CD4-positive, alpha-beta T cell treated with Interferon gamma for 1 hour (primary cell): ENCODE measurements at places on chromosomes 12 and 14.

DNA sequence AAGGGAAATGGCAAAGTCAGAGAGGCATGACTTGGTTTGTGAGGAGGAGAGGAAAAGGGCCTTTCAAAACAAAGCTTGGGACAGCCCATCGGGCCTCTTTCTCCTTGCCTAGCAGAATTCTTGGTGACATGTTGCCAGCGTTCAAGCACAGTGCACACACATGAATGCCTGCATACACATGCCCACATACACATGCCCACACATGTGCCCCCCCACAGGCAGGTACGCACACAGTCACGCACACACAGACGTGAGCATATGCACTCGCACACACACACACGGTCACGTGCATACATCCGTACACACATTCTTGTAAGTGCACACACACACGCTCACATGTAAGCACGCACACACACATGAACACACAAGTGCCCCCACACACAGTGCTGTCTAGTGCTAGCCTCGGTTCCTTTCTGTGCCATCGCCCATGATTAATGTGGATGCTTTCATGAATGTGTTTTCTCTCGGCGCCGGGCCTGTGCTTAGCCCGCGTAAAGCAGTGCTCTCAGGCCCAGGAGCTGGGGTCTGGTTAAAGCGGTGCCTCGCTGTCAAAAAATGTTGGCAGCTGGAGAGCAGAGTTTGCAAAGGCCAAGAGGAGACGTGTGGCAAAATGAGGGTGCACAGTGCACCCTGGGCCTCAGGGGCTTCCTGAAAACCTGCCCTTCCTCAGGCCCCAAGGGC is 328.8 kb upstream of the DIO3 start:
- DNase-seq: no peak

GRCh38 chr12:116138364-116138763 is 139.1 kb downstream of the MED13L start:
- DNase-seq: no peak

DNA sequence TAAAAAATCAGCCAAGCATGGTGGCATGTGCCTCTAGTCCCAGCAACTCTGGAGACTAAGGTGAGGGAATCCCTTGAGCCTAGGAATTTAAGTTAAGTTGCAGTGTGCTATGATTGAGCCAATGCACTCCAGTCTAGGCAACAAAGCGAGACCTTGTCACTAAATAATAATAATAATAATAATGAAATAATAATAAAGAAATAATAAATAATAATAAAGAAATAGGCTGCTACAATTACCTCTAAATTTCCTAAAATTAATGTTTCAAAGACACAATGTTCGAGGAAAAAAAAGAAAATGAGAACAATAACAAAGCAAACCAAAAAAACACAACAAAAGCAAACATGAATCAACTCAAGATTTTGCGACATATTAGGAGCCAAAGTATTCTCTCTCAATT is 29.7 kb downstream of the RALGAPA1 start:
- no peak for DNase-seq

DNA sequence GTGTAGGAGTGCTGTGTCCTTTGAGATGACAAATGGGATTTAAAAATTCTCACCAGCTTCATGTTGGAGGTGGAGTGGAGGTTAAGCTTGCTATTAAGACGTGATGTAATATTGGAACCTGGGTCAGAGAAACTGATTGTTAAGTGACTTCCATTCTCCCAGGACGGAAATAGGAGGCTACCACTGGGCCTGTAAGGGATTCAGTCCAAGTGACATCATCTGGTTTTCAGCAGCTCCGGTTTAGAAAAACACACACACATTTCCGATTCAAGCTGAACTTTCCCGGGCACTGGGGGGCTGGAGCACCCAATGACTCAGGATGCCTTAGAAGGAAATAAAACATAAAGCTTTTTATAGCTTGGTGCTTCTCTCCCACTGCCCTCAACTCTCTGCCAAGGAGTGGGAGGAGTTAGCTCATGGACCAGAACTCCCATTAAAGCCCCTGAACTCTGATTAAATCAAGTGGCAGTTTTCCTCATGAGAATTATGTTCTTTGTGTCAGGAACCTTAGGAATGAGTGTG is 12.4 kb downstream of the CALM1 start:
- DNase-seq: no peak

GRCh38 chr14:91729756-91730155 is 2.1 kb downstream of the CATSPERB start:
- no peak for DNase-seq

- DNase-seq: no peak
These were observed 22.8 kb downstream of the ZFP36L1 start for GRCh38 chr14:68770051-68770450.

DNA sequence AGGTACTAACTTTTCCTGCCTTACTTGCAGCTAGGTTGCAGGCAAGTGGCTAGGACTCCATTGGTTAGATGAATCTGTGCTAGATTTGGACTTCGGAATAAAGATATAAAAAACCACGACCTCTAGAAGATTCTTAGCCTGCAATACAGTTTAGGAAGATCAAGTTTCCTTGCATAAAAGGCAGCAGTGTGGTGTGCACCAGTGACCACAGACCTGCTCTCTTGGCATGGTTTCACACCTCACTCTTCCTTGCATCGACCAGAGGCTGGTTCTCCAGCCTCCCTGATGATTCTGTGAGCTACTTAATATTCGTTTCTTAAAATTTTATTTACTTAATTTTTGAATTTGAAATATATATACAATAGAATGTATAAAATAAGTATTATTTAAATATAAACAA is 9.8 kb downstream of the KLHDC1 start:
- DNase-seq: no peak

GRCh38 chr14:48323665-48324064 is 648.3 kb upstream of the MDGA2 start:
- no peak for DNase-seq

GRCh38 chr14:95071649-95072280 is 85.6 kb downstream of the DICER1 start:
- no peak for DNase-seq

DNA sequence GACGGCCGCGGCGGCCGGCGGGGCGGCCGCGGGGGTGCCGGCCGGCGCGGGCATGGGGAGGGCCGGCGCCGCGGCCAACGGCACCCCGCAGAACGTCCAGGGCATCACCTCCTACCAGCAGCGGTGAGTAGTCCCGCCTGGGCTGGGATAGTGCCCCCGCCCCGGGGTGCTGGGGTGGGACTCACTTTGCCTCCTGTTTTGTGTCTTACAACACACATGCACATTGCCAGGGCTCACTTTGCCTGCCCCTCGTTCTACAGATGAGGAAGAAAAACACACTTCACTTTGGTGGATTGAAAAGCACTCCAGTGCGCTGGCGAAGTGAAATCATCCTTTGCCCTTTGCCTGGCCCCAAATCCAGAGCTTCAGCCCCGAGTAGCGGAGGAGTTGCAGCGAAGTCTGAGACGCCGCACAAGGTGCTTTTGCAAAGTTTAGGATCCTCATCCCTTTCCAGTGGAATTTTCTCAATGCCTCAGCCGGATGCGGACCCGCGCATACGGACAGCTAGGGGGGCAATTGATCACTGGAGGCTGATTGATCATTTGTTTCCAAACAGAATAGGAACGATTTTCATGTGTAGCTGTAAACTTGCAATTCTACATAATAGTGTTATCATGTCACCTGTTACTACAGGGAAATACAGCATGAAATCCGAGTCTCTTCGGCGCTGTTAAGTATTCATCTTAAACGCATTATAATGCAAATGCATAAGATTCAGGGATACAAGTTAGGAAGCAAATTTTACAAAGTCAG is 3.6 kb upstream of the NPAS3 start:
- DNase-seq: no peak

DNA sequence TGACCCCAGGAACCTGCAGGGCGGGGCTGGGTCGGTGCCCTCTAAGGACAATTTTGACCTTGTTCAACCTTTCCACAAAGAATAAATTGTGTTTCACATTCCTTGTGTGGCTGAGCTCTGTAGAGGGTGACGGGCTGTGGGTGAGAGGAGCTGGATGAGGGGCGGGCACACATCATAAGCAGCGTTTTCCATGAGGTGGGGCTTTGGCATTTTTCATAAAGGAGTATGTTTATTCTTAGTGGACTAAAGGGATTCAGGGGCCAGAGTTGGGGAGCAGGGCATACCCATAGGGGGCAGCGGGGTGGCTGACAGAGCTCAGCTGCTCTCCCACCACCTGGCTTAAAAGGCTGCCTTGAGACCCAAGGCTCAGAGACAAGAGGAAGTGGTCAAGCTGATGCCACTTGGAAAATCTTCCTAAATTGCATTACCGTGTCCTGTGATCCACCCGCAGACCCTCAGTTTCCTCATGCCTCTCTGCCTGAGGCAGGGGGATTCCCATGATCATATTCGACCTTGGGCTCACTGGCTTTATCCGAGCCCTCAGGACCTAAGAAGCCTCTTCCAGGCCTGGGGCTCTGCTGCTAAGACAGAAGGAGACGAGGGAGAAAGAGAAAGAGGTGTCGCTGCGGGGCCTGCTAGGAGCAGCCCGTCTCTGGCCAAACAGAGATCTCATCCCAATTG is 11.4 kb downstream of the MMP14 start:
- no peak for DNase-seq

- peak; percentile 66 for DNase-seq
These were observed at the start of gene GDF11 for GRCh38 chr12:55742719-55743405. GDF11 (plus strand) TSS chr12:55743122; CDS start chr12:55743317, 195 bp downstream.

DNA sequence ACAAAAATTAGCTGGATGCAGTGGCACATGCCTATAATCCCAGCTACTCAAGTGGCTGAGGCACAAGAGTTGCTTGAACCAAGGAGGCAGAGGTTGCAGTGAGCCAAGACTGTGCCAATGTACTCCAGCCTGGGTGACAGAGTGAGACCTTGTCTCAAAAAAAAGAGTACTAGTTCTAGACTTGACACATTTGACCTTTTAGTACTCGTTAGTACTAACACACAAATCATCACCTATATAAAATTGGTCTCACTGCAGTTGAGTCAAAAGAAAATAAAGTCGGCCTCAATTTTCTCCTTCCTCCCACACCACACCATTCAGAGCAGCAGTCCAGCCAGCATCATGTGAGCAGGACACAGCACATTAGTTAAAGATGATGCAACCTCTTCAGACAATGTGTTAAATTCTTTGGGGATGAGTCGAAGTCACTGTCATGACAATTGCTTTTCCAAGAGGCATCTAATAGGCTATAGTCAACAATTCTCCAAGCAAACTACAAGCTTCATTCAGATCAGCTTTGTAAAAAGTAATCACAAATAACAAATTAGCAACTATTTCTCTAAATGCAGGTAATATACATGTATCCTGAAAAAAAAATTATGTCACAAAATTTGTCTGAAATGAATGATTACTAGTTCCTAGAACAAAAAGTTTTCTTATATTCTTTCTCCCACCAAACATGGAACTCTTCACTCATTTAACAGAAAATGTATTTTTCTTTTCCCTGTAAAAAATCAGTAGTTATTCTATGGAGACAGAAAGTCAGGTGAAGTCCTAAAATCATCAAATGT is 55.6 kb downstream of the CLIP1 start:
- DNase-seq: no peak
